ENCODE measurements at places on chromosomes 6 and 20. TPM values are rescaled to one million over a fixed set of nuclear protein-coding genes. Genes with fewer than 3 reads are reported as not detected.

The TMEM200A gene
- total RNA-seq: under 0.01 TPM

The NKX2-2 gene
- not detected for total RNA-seq

The TGM3 gene
- total RNA-seq: not detected

The CDS2 gene
- total RNA-seq: 67.0 TPM

The TMEM244 gene
- total RNA-seq: not detected

The PRRT1 gene
- total RNA-seq: under 0.01 TPM

The ULBP2 gene
- total RNA-seq: 1.4 TPM

The PNPLA1 gene
- not detected for total RNA-seq

The PFDN6 gene
- total RNA-seq: 31.5 TPM

The CASS4 gene
- total RNA-seq: under 0.01 TPM

The LPIN3 gene
- total RNA-seq: 0.77 TPM

The RNF182 gene
- total RNA-seq: 0.38 TPM

The TBXT gene
- total RNA-seq: not detected

The ADGRF1 gene
- not detected for total RNA-seq

The DEFB124 gene
- total RNA-seq: not detected

The TUBB1 gene
- total RNA-seq: not detected

Measured in dermis microvascular lymphatic vessel endothelial cell (primary cell).